ENCODE measurements at places on chromosomes 5 and 9.
A peak's percentile ranks its signal among the peaks of the same experiment; 100 is the strongest.

DNA sequence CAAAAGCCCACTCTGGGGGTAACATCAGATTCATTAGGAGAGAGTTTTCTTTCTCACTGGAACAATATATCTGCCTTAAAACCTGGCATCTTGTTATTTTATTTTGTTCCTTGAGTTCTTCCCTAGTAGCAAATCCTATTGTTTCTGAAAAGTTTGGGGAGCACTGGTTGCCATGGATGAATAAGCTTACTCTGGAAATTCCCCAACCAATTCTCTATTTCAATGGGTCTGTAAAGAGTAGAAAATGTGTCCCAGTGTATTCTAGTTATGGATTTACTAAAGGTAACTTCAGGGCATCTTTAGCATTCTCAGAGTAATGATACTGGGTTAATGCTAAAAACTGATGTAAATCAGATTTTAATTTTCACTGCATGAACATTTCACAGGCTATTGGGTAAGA is 94.2 kb upstream of the S1PR3 start:
- no peak for DNase-seq

GRCh38 chr9:3193791-3194190 is 332.0 kb downstream of the RFX3 start:
- DNase-seq, result no peak

DNA sequence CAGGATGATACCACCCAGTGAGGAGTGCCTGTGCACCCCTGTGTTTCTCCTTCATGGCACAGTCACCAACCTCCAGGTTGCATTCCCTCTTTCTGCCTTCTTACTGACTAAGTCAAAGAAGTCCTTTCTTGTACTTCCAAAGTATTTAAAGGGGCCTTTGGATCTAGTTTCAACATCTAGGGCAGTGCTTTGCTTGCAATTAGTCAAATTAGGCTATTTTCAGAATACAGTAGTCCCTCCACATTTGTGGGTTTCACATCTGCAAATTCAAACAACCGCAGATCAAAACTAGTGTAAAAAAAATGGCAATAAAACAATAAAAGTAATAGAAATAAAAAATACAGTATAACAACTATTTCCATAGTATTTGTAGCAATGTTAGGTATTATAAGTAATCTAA is 333.9 kb upstream of the SEMA6A start:
- no peak for DNase-seq

DNA sequence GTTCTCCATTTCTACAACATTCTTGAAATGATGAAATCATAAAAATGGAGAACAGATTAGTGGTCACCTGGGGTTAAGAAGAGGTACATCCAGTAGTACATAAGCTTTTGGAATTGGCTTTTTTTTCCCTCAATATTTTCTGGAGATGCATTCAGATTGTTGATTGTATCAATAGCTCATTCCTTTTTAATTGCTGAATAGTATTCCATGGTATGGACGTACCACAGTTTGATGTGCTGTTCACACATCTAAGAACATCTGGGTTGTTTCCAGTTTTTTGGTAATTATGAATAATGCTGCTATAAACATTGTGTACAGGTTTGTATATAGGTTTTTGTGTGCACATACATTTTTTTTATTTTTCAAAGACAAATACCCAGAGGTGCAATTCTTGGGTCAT is 130.0 kb downstream of the PPP2R2B start:
- no peak for DNase-seq

- DNase-seq, result no peak
Measured at GRCh38 chr9:69961843-69962242, 81.8 kb upstream of the MAMDC2 start.

GRCh38 chr5:172335721-172336120 is 52.2 kb upstream of the UBTD2 start:
- no peak for DNase-seq

DNA sequence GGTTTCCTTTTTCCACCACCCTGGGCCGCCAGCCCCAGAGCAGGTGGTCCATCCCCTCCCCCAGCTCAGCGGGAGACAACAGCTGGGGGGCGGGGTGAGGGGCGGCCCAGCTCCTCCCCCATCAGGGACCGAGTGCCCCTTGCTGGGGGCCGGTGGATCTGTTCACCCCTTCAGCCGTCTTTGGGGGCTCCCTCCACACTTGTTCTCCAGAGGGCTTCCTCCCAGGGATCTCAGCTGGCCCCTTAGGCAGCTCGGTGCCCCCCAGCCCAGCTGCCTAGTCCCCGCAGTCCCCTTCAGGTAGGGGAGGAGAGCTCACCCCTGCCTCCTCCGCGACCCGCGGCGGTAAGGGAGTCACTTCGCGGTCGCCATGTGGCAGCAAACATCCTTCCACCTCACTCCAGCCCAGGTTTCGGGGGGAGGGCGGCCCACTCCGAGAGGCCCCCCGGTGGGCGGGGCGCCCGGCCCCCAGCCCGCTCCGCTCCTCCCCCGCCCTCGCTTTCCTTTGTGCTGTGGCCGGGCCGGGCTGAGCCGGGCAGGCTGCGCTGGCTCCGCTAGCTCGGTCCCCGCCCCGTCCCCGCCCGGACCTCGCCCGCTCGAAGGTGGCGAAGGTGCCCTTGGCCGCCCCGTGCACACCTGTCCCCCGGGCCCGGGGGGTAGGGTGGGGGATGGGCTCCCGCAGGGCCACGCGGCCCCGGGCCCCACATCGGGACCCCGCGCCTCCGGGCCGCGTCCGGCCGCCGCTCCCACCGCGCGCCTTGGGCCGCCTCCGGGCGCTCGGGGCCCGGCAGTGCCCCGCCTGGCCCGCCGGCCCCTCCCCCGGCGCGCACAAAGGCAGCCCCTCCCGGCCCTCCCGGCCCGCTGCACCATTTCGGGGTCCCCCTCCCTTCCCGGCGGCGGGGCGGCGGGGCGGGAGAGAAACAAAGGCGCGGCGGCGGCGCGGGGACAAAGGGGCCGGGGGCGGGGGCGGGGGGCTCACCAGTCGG is 683 bp downstream of the DBN1 start:
- peak; percentile 77 for DNase-seq

- DNase-seq, result no peak
Measured at GRCh38 chr9:76026796-76027195, 136.3 kb downstream of the PCSK5 start.

DNA sequence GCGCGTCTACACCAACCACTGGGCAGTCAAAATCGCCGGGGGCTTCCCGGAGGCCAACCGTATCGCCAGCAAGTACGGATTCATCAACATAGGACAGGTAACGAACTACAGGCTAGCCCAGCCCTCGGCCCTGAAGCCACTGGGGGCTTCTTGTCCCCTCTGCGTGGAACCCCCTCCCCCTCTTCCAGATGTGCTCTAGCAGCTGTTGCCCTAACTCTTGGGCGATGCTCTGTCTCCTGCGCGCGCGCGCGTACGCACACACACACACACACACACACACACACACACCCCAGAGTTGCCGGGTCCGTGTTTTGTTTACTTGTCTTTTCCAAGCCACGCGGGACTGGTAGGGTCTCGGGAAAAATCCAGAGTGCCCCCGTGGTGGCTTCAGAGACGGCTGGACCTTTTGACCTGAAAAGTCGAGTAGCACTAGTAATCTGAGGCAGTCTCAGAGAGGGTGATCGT is 836 bp downstream of the PCSK5 start:
- DNase-seq, result peak; percentile 76

GRCh38 chr5:11383506-11384095 is 520.6 kb downstream of the CTNND2 start:
- DNase-seq, result no peak

- no peak for DNase-seq
Measured at GRCh38 chr9:31590091-31590490, 794.4 kb upstream of the ACO1 start.

- DNase-seq, result no peak
Measured at GRCh38 chr5:6348476-6349000, 29.8 kb downstream of the MED10 start.

- no peak for DNase-seq
Measured at GRCh38 chr9:89425024-89425805, 72.7 kb downstream of the SEMA4D start.

DNA sequence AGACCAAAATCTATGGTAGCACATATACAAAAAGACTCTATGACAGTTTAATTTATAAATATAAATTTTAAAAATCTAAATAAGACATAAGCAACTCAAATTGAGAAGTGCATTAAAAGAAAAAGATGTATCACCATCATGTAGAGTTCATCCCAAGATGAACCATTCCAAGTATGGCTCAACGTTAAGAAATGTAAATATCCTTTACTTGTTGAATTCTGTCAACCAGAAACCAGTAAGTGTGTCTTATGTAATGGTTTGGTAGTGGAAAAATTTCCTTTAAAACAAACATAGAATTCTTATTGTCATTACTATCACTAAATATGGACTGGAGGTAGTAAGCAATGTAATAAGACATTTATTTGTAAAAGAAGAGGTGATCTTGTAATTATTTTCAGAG is 87.3 kb downstream of the YIPF5 start:
- no peak for DNase-seq

DNA sequence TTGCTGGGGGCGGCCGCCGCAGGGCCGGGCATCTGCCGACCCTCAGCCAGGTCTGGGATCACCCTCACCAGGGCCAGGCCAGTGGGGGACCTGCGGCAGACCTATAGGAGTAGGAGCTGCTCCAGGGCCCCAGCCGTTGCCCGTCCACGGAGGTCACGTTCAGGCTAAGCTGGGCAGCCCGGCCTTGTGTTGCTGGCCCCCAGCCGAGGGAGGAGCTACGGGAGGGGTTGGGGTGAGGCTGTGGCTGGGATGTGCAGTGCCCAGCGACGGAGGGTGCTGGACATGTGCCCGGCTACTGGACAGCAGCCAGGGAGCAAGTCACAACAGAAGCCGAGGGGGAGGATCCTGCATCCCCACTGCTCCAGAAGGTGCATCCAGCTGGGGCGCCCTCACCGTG is 39.6 kb upstream of the SLC6A19 start:
- peak; percentile 79 for DNase-seq

GRCh38 chr5:55160493-55161209 is 680 bp downstream of the GPX8 start:
- peak; percentile 90 for DNase-seq

- peak; percentile 65 for DNase-seq
Measured at GRCh38 chr5:172910828-172911627, 48.2 kb upstream of the RPL26L1 start.

DNA sequence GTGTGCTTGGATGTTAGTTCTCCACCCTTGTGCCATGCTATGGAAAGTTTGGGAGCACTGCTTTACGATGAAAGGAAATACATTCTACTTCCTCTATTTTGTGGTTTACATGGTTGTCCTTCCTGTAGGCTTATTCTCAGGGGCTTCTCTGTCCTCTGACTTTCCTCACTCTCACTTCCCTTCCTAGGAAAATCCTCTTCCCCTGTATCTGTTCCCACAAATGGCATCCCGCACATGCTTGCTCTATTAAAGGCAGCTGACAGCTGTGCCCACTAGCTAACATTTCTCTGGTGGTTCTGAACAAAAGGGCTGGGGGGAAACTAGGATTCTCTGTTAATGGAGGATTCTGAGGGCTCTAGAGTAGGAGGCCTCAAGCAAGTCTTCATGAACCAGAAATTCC is 52.4 kb downstream of the FAM170A start:
- no peak for DNase-seq

DNA sequence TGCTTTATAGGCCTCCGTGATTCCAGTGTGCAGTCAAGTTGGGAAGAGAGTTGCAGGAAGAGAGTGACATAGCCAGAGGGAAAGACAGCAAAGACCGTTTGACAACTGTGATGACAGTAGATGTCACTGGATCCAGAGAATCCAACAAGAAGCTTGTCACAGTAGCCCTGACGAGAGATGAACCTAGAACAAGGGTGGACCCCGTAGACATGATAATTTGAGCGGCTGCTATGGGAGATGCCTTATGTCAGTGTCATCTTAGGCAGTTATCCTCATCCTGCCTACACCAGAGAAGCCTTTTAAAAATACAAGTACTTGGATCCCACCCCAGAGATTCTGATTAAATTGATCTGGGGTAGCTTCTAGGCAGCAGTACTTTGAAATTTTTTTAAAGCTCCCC is 125.4 kb downstream of the AOPEP start:
- no peak for DNase-seq

DNA sequence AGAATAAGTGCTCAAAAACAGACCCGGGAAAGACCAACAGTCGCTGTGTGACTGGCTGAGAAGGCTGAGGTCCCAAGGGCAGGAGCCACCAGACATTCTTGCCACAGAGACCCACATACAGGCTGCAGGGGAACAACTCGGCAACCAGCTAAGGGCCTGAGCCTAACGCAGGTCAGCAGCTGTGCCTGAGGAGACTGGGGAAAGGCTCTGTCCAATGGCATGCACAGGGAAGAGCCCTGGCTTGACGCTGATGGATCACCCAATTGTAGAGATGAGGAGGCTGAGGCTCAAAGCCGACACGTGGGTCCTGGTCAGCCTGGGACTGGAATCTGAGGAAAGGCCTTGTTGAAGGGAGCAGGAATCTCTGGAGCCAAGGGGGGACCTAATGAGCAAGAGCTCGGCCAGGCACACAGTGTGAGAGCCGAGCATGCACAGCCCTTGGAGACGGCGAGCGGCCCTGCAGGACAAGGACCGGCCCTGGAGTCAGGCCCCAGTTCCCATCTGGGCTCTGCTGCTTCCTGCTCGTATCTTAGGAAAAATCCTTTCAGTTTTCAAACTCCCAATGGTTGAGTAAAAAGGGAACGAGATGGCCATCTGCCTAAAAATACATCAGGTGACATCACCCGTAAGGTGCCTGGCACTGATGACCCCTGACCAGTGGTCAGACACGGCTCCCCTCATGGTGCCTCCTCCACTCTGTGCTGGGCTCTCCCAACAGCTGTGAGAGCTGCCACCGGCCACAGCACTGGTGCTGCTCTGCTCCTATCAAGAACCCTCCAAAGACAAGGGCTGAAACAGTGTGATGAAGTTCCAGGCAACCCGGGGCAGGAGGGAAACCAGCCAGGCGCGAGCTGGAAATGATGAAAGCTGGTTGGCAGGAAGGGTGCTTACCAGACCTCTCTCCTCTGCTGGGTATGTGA is 16.4 kb downstream of the LMAN2 start:
- no peak for DNase-seq

DNA sequence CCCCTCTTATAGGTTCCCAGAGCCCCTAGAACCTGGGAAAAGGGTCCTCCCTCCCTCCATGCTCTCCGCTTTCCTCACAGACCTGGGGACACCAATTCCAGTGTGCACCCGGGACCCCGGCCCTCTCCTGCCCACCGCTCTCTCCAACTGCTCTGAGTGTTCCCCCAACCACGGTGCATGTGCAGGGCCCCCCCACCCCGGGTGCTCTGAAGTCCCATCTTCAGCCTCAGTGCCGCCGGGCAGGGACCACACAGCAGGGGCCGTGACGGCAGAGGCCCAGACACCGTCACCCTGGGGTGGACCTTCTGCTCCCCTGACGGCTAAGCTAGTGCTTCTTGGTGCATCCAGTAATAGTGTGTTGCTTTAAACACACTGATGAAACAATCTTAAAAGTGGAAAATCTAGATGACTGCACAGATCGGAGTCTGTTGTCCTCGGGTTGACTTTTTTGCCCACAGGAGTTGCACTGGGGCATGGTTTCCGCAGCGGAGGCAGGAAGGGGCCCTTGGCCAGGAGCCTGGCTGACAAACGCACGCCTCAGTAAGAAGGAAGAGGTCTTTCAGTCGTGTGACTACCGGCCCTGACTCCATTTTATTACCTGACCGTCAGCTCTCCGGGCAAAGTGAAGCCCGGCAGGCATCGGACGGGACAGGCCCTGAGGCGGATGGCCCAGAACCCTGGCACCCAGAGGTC is 36.2 kb upstream of the SLC6A3 start:
- no peak for DNase-seq
